ENCODE measurements at places on chromosomes 12 and 14. TPM values are rescaled to one million over a fixed set of nuclear protein-coding genes. Genes with fewer than 3 reads are reported as not detected.

TBX3 gene
- 0.28 TPM for total RNA-seq

KCNC2 gene
- total RNA-seq = not detected

PRH2 gene
- total RNA-seq = not detected

PWP1 gene
- total RNA-seq = 49.4 TPM

RPL41 gene
- 5,474 TPM for total RNA-seq

RBP5 gene
- total RNA-seq = not detected

TMTC1 gene
- total RNA-seq = 0.93 TPM

APOF gene
- total RNA-seq = not detected

RGS6 gene
- total RNA-seq = 14.9 TPM

RNF212B gene
- not detected for total RNA-seq

OAS2 gene
- 102 TPM for total RNA-seq

KRT3 gene
- total RNA-seq = not detected

Data from GM12878 (cell line).